ENCODE measurements at places on chromosomes 6 and 20. TPM values are rescaled to one million over a fixed set of nuclear protein-coding genes. Genes with fewer than 3 reads are reported as not detected.

Gene ECT2L
- 0.21 TPM for total RNA-seq

Gene RAET1G
- 1.2 TPM for total RNA-seq

Gene VSX1
- total RNA-seq, result not detected

Gene GSTA3
- not detected for total RNA-seq

Gene PACSIN1
- 0.32 TPM for total RNA-seq

Gene HLA-G
- not detected for total RNA-seq

DNA sequence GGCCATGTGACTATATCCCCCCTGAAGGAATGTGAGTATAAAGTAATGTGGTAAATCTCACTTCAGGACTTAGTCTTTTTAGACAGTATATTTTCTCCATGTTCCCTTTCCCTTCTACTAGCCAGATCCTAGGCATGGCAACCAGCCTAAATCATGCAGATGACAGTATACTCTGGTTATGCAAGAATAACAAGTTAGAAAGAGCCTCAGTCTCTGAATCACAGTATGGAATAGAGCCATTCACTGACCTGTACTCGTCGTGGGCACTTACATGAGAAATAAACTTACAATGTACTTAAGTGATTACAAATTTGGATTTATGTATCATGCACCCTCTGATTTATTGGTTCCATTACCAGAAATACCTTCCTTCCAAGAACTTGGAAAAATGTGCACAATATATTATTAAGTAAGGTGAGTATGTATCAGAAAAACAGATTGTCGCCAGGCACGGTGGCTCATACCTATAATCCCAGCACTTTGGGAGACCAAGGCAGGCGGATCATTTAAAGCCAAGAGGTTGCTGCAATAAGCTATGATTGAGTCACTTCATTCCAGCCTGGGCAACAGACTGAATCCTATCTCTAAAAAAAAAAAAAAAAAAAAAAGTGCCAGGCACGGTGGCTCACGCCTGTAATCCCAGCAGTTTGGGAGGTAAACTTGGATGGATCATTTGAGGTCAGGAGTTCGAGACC is 25.1 kb upstream of the FAM8A1 start:
- DNase-seq, result no peak

- no peak for DNase-seq
Observed at GRCh38 chr6:45438849-45439406, 61.2 kb upstream of the SUPT3H start.

GRCh38 chr20:41072190-41072863 is 43.7 kb downstream of the TOP1 start:
- no peak for DNase-seq

- DNase-seq, result no peak
Observed at GRCh38 chr20:51195419-51195901, 172.6 kb upstream of the KCNG1 start.

DNA sequence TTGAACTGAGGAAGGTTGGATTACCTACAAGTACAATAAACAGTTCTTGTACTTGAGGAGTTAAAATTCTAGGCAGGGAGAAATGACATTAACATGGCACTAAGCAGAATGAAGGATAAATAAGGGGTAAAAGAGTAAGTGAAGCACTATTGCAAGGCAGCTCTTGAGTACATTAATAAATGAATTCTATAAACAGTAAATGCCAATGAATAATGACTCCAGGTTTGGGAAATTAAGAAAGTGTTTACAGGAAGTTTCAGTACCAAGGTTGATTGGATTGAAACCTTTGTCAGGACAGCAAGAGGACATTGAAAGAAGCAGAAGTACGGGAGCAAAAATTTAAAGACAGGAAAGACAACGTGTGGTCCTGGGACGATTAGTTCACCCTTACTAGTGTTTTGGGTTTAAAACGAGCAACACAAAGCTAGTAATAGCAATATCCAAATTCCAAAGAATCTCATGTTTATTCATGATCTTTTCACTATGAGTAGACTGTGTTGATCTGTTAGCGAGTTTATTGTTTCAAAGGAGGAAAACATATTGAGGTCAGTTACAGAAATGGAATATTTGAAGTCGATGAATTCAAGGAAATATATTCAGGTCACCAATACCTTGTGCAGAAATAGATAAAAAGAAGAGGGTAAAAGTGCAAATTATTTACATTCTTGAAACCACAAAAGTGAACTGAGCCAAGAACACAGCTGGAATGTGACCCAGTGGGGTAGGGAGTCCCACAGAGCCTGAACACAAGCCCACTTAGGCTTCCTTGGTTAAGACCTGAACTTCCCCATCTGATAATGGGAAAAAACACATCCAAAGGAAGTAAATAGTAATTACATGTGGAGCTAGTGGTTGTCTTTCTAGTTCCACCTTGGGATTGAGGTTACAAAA is 80.8 kb downstream of the MKKS start:
- DNase-seq, result no peak

GRCh38 chr20:57874141-57874540 is 164.3 kb upstream of the PMEPA1 start:
- no peak for DNase-seq

DNA sequence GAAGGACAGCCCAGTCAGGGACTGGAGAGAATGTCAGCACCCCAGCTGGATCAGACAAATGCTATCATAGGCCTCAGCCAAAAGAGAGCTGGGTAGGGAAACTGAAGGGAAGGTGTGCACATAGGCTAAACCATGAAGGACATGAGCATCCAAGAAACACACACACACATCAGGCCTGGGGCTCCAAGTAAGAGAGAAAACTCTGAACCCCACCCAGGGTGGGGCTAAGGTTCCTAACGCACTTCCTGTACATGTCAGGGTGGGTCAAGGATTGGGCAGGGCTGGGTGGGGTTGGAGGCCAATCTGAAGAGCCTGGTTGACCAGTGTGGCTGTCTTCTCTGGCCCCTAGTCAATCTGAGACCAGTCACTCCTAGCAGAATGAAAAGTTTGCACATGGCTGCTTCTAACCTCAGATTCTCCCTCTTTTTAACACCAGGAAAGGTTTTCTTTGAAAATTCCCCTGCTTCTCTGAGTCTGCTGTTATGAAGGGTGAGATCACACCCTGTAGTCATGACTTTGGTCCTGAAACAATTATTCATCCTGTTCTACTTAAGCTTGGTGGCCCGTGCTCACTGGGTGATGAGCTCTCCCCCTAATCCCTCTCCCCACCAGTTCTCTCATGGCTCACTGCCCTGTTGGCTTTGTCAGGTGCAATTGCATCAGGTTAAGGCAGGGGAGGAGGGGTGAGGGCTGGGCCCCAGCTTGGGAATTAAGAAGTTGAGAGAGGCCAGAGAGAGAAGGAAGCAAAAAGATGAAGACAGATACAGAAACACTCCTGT is 88.4 kb downstream of the MAFB start:
- DNase-seq, result no peak

DNA sequence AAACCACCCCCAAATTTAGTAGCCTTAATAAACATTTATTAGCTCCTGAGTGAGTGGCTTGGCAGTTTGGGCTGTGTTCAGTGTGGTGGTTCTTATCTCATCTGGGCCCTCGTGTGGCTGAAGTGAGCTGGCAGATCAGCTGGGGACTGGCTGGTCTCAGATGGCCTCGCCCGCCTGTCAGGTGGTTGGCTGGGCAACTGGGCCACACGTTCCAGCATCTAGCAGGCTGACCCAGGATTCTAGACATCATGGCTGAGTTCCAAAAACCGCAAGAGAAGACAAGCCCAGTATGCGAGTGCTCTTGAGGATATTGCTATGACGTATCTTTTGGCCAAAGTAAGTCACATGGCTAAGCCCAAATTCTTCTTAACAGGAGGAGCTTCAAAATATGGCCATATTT is 28.9 kb downstream of the EIF2S2 start:
- DNase-seq, result peak; percentile 20

- no peak for DNase-seq
Observed at GRCh38 chr6:65545920-65546319, 161.1 kb downstream of the EYS start.

- no peak for DNase-seq
Observed at GRCh38 chr20:16106191-16106849, 466.9 kb downstream of the KIF16B start.

- DNase-seq, result no peak
Observed at GRCh38 chr6:111534231-111534751, 51.3 kb upstream of the REV3L start.

- DNase-seq, result no peak
Observed at GRCh38 chr6:38310061-38310460, 329.7 kb downstream of the BTBD9 start.

- DNase-seq, result no peak
Observed at GRCh38 chr6:56842686-56843475, 112.0 kb upstream of the BEND6 start.

- no peak for DNase-seq
Observed at GRCh38 chr6:164200071-164200470, 785.6 kb downstream of the QKI start.

- DNase-seq, result no peak
Observed at GRCh38 chr6:163189609-163190008, 224.9 kb upstream of the QKI start.

DNA sequence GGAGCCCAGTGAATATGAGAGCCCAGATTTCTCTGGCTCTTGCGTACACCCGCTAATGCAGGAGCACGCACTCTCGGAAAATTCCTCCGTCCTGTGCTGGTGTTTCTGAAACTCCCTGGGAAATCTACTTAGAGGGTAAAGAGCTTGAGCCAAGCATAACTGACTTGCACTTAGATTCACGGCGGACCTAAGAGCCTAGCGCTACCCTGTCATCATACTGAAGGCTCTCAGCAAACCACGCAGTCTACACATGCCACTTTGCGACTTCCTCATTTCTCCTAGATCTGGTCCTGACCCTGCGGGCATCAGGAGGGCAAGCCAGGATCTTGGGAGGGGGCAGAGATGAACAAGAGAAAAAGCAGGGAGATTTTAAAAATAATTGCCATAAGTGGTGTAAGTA is 324.7 kb downstream of the CD83 start:
- DNase-seq, result no peak
